ENCODE measurements at places on chromosomes 4 and X.

- peak; percentile 6 for DNase-seq
Measured at GRCh38 chr4:135277068-135277979, 1075.7 kb upstream of the PABPC4L start.

GRCh38 chrX:70054391-70054790 lies 4.7 kb upstream of the AWAT2 start:
- no peak for DNase-seq

- DNase-seq, result no peak
Measured at GRCh38 chrX:106263817-106264216, 95.7 kb downstream of the PWWP3B start.

- no peak for DNase-seq
Measured at GRCh38 chr4:121913667-121914066, 38.2 kb downstream of the TRPC3 start.

DNA sequence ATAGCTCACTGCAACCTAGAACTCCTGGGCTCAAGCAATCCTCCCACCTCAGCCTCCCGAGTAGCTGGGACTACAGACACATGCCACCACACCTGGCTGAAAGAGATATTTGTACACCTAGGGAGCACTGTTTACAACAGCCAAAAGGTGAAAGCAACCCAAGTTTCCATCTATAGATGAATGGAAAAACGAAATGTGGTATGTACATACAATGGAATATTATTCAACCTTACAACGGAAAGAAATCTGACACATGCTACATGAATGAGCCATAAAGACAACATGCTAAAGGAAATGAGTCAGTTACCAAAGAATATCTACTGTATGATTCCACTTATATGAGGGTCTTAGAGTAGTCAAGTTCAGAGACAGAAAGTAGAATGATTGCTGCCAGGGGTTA lies 52.2 kb downstream of the ABCG2 start:
- DNase-seq, result no peak

DNA sequence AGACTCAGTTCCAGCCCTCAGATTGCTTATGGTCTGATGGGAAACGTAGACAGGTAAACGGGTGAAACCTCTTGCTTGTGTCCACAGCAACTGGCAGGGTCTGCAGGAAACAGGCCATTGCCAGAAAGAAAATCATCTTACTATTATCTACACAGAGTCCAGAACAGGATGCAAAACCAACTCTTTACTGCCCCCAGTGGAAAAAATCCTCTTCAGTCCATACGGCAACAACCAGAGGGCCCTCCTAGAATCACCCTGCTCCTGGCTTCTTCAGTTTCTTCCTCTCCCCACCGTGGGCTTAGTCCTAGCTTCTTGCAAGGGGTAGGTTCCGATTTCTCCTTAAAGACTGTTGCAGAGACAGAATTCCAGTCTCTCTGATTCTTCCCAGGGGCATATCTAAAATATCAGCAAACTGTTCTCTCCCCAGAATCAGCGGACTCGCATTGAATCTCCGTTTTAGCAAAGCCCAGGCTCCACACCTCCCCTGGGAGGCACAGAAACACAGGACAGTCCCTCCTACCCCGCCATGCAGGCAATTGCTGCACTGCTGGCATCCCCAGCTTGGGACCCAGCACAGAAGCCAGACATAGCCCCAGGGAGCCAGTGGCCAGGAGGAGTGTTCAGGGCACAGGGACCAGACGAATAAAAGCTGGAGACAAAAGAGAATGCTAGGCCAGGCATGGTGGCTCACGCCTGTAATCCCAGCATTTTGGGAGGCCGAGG lies 41.0 kb upstream of the SH3RF1 start:
- DNase-seq, result peak; percentile 51

- DNase-seq, result no peak
Measured at GRCh38 chrX:153968754-153969124, 2.9 kb downstream of the HCFC1 start.

DNA sequence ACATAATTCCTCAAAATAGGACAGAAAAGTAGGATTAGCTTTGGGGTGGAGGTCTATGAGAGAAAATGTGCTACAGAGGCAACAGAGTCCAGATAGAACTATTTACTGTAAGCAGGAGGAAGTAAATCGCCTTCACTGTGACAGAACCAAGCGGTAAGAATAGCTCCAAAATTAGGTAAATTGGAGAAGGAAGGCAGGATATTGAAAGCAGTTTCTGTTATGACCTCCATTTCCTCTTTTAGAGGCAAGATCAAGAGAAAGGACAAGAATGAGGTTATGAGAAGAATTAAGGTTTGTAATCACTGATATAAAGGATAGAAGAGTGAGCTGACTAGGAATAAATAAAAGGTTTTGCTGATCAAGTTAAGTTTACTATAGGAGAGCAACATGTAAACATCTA lies 44.1 kb upstream of the NEUROG2 start:
- no peak for DNase-seq

DNA sequence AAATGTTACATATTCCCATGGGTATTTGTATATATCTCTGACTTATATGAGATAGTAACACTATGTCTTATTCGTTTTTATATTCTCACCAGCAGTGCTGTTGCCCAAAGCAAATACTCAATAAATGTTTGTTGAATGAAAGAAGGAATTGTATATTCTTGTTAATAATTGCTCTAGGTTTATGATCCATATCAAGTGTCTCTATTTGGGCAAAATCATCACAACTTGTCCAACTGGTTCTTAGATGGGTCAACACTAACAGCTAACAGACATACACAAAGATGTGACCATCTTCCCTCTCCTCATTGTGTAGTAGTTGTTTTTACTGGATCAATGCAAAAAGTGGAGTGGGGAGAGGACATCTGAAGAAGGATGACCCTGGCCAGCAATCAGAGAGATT lies 6.6 kb upstream of the APLN start:
- DNase-seq, result no peak

GRCh38 chr4:142549248-142549647 lies 296.9 kb downstream of the INPP4B start:
- no peak for DNase-seq

DNA sequence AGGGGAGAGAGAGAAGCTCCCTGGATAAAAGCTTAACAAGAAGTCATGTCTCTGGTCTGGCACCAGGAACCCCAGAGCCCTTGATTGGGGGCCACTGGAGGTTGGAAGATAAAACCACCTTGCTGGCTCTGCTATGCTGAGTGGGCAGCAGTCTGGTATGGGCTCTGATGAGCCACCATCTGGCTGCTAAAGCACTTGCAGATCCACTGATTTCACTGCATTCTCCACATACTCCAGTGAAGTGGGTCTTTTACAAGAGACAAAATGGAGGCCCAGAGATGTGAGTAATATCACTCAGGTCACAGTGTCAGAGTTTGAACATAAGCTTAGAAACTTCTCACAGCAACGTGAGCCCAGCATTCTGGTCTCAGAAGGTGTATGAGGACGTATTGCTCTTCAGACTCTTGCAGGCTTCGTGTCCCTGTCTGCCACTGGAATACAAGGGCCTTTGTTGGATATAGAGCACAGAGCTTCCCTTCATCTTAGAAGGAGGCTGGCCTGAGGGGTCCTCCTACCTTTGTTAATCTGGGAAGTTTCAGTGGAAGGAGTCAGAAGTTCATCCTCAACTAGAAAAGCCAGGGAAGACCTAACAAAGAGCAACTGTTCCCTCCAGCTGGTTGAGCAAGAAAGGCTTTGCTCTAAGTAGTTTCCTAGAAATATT lies 11.8 kb downstream of the CLDN2 start:
- DNase-seq, result no peak

- no peak for DNase-seq
Measured at GRCh38 chrX:72676465-72676864, 37.6 kb downstream of the PHKA1 start.

DNA sequence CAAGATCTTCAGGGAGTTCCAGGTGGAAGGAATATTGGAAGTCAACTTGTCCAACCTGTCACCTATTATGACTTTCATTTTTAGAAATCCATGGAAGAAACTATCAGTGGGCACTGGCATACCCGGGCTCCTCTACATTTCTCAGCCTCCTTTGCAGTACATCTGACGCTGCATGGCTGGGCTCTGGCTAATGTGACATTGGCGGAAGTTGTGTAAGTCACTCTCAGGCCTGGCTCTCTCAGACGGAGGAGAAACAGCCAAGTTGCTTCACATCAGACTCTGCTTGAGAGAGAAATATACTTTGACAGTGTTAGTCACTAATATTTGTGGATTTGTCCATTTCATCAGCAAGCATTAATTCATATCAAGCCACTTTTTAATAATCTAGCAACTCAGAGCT lies 4.5 kb downstream of the DCHS2 start:
- DNase-seq, result no peak

DNA sequence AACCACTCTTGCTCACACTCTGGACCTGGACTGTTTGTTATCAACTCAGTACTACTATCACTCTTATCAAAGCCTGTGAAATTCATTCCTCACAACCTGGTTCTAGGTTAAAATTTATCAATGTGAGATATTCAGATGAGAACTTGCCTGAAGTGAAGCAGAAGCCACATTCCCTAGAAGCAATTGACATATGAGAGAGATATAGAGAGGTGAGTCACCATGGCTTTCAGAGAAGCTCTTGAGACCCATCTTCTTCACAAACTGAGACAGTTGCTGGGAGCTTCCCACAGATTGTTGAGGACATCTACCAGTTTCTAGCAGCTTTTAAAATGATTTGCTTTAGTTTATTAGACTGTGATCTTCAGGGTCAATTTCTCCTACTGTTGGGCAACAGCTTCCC lies 316.9 kb upstream of the TET2 start:
- DNase-seq, result no peak

GRCh38 chr4:98614094-98614493 lies 44.3 kb downstream of the TSPAN5 start:
- DNase-seq, result no peak

DNA sequence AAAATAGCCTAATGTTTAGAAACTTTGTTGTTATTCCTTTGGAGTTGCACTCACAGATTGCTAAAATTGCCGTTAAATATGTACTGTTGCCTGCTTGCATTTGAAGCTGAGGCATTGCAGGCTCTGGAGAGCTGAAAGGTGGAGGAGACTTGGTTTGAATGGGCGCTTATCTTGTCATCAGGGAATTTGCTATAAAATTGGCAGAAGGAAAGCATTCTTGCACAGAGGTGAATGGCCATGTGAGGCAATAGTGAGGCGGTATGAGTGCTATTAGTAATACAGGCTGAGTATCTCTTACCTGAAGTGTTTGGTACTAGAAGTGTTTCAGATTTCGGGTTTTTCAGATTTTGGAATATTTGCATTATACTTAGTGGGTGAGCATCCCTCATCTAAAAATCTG lies 41.3 kb downstream of the TRAPPC11 start:
- DNase-seq, result no peak

- no peak for DNase-seq
Measured at GRCh38 chr4:76108467-76109181, 34.1 kb downstream of the ART3 start.

GRCh38 chr4:143482840-143483239 lies 30.7 kb upstream of the SMARCA5 start:
- DNase-seq, result peak; percentile 43

DNA sequence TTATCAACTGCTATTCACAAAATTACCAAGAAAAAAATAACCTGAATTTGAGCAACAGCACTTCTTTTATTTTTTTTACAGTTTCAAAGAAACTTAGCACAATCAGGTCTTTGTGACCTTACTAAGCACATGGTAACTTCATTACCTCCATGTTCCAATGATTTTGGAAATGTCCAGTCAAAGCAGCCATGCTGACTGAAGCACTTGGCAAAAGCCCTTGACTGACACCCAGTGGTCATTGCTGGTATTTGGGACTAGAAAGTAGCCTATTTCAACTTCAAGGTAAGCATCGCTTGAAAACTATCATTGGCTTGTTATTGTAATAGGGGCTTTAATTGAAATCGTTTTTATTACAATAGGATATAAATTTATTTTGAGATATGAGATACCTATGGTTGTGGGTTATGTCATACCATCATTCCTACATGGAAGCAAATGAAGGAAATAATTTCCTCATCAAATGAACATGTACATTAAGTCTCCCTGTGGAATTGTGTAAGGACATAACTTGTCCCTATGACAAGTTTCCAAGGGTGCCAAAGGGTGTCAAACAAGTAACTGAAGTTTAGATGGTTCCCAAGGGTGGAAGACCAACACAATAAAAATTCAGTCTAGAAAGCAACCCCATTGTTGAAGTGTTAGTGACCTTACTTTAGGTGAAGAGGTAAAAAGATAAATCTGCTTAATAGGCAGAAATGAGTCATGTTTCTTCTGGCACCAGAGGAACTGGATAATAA lies 15.2 kb upstream of the ANXA10 start:
- peak; percentile 48 for DNase-seq

DNA sequence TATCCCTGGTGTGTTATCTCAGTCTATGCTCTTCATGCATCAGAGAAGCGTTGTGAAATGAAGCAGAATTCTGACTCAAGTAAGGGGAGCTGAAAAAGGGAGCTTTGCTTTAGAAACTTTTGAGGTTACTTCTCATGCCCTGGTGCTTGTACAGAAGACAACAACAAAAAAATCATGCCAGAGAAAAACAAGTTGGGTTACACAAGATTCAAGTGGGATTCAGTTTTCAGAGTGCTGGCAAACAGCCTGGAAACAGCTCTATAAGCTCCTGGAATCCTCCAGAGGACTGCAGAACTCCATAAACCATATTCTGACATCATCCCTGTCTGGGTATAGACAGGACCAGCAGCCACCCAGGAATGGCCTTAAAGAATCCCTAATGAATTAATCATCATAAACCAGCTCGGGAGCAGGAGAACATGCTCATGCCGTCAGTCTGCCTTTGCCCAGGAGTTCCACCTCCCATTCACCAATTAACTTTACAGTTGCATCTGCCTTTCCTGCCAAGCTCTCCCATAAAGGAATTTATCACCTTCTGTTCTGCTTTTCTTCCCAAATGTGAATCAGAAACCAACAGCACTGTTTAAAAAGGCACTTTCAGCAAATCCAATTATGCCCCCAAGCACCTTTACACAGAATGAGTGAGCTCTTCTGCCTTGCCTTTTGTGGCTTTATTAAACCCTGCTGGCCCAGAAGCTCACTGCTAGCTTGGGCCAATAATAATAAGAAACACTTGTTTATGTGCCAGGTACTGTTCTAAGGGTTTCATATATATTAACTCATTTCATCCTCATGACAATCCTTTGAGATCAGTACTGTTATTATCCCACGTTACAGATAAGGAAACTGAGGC lies 54.5 kb upstream of the FBXW7 start:
- DNase-seq, result peak; percentile 56

DNA sequence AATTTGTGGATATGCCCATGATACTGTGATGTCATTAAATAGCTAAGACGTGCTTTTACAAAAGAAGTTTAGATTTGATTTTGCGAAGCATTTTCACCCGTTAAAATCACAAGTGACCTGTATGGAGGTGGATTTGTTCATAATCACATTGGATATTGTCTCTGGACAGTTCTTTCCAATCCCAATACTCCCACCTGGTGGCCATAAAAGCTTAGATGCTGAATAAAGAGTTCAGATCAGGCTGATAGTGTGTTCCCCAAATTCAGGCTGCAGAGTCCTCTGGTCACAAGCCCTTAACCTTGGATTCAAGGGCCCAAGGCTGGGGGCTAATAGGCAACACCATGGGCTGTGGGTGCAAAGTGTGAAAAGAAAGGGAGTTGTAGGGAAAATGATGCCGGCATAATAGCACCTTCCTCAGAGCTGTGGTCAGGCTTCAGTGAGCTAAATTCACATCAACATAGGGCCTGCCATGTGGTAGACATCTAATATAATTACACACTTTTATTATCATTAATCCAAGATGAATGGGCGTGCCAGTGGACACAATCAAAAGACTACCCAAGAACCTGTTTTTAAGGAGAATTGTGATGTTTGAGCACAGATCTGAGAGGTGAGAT lies 28.1 kb downstream of the SMIM43 start:
- DNase-seq, result peak; percentile 41

- DNase-seq, result no peak
Measured at GRCh38 chr4:38155589-38156294, 195.5 kb downstream of the PTTG2 start.

- DNase-seq, result no peak
Measured at GRCh38 chrX:3177851-3178250, 136.6 kb downstream of the ARSF start.

GRCh38 chrX:12975670-12975965 lies 708 bp downstream of the TMSB4X start:
- no peak for DNase-seq

All from AG08396 (cell line).